Fibroblast of skin of abdomen (primary cell): ENCODE measurements at places on chromosomes 7 and 10.

DNA sequence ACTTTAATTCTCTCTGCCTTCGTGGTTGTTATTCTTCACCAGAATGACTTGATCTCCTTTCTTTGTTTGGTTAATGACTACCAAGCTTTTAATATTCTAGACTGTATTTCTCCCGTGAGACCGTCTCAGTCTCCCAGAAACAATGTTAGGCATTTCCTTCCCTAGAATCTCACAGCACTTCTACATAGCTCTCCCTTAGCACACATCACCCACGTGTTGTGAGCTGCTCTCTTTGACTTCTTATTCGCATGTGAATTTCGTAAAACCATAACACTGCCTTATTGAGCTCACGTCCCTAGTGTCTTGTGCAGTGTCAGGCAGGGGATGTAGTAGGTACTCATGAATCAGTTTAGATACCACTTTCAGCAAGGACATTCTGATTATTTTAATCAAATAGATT, 57.5 kb upstream of the MGAM2 start:
- DNase-seq = peak; percentile 28

DNA sequence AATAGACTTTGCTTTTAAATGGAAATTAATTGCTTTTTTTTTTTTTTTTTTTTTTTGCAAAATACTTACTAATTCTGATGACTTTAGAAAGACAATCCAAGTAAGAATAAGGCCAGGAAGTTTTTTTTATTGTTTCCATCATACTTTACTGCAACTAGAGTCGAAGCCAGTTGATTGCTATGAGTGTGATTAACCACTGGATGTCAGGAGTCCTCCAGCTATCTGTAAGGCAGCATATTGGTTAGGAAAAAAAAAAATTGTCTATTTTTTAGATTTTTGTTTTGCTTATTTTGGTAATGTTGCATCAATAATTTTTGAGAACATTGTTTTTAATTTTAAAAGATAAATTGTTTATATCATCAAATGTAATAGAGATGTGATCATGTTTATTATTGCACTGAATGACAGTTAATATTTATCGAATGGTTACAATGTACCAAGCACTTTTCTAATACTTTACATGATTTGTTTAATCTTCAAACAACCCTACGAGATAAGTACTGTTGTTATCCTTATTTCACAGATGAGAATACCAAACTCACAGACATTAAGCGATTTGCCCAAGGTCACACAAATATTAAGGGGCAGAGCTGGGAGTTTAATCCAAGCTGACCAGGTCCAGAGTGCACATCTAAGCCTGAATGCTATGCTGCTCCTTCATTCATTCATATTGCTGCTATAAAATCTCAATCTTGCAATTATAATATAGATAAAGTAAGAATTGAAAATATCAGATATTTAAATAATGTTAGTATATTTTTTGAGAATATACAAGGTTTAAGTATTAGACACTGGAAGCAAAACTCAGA, 19.9 kb upstream of the LMOD2 start:
- peak; percentile 33 for DNase-seq

DNA sequence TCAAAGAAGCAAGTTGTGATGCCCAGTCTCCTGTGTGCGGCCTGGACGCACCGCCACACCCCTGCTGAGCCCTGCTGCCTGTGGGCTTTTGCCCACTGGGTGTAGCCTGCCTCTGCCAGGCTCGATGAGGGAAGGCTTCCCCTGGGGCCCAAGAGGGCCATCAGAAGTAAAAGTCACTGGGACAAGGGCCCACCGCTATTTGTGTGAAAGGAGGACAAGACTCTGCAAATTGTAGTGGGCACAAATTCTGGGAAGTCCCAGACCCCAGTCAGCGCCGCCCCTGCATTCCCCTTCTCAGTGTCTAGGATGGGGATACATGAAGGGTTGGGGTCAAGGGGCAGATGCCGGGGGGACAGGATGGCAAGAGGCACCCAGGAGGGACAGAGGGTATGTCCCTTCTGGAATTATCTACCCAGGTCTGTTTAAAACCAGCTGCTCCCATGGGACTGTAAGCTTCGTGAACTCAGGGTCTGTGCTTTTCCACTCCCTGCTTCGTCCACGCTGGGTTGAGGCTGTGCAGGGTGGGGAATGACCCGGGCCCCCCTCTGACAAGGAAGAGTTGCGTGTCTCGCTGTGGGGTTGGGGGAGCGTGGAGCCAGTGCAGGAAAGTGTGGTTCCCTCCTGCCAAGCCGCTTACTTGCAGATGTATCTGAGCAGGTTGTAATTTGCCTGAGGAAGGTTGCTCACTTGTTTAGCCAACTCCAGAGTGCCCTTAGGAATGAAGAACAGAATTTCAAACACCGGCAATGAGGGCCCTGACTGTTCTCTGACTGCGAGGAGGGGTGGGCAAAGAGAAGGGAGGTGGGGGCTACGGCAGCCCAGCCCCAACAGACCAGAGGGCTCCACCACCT, 147.2 kb downstream of the MAPK8 start:
- DNase-seq = no peak

DNA sequence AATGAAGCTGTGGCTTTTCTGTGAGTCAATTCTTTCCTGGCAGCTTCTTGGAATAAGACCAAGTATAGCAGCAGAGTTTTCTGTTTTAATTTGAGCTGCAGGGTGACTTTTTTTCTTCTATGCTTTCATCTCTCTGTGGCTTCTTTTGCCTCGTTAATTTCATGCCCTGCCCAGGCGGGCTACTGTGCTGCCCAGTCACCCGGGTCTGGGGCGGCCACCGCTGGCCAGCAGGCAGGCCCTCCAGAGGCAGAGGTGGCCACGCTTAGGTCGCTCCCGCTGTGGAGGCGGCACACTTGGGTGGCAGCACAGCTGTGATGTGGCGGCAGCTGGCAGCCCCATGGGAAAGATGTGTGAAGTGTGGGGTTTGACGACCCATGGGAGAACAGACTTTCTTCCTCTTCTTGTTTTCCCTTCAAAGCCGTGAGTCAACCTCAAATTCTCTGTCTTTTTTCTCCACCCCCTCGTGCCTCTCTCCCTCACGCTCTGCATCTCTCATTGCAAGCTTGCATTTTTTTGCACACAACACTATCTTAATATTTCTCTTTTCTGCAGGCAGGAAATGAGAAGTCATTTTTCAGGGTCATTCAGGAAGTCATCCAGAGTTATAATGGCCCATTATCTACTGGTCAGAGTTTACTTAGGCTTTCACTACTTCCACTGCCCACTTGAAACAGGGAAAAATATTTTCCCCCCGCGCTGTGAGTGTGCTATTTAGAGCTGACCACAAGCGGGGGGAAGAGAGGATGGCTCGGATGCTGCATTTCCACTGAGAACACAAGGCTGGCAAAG, 67.8 kb downstream of the EGFR start:
- peak; percentile 85 for DNase-seq

GRCh38 chr10:119292968-119293760, 85.8 kb downstream of the GRK5 start:
- no peak for DNase-seq

DNA sequence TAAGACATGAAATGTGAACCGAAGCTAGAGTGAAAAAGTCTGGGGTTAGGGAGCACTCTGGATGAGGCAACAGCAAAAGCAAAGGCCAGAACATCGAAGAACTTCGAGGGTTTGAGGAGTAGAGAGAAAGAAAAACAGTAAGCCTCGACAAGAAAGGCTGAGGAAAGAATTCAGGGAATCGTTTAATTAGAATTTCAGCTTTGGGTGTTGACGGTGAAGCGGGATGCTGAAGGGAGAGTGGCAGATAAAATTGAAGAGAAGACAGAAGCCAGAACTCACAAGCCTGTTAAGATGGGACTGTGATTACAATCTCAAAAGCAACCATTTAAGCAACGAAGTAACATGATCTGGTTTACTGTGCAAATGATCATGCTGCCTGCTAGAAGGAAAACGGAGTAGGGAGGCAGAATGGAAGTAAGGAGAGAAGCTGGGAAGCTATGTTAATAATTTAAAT, 2.1 kb downstream of the TRDMT1 start:
- DNase-seq = peak; percentile 57
